ENCODE measurements at places on chromosomes 1 and 21. TPM values are rescaled to one million over a fixed set of nuclear protein-coding genes. Genes with fewer than 3 reads are reported as not detected.

DNA sequence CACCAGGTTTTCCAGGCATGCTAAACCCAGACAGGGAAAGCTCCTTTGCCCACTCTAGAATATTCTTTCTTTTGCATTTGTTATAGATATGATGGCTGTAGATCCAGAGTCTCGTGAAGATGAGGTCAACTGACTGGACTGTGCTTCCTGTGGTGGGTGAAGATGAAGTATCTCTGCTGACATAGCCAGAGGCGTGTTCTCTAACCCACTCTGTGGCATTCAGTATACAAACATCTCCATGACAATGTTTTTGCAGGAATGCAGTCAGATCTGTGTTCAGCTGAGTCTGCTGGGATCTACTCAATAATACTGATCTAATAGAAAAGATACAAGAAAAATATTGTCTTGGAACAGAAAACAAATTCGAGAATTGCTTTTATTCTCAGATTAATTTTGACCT is 11.3 kb downstream of the RWDD2B start:
- DNase-seq, result no peak

GRCh38 chr1:245099401-245099800 is 55.4 kb upstream of the KIF26B start:
- no peak for DNase-seq

- no peak for DNase-seq
These were observed 17.0 kb downstream of the ATP5PO start for GRCh38 chr21:33898586-33898985.

GRCh38 chr1:208172423-208173145 is 71.6 kb downstream of the PLXNA2 start:
- no peak for DNase-seq

DNA sequence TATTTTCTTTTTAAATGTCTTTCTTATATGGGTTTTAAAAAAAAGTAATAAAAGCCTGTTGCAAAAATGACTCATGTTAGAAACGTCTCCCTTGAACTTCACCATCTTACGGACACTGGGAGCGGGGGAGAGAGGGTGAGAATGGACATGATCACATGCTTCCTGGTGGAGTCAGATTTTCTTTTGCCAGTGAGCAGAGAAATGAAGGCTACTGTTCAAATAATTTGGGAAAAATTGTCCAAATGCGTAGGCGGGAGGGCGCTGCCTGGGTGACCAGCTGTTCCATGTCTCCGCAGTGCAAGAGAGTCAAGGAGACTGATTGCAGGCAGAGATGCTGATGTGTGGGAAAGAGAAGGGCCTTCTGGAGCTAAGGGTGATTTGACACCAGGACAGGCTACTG is 23.1 kb downstream of the EIF2D start:
- DNase-seq, result no peak

DNA sequence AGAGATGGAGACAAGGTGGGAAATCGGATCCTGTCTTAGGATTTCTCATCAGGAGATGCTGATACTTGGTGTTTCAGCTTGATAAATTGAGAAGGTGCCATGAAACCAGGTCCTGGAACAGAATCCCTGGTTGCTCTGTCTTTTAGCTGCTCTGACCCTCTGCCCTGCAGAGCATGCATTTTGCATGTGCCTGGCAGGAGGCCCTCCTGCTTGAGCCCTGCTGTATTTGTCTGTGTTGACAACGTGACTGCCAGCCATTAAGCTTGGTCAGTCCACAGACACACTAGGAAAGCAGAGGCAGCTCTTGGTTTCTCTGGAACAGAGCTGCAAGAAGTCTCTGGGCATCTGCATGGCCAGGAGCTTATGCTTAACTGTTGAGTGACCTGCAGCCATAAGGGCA is 2.5 kb downstream of the SLC25A44 start:
- no peak for DNase-seq

GRCh38 chr1:1129381-1129821 is 13.5 kb upstream of the C1orf159 start:
- no peak for DNase-seq

GRCh38 chr1:161359291-161359690 is 8.4 kb downstream of the CFAP126 start:
- no peak for DNase-seq

DNA sequence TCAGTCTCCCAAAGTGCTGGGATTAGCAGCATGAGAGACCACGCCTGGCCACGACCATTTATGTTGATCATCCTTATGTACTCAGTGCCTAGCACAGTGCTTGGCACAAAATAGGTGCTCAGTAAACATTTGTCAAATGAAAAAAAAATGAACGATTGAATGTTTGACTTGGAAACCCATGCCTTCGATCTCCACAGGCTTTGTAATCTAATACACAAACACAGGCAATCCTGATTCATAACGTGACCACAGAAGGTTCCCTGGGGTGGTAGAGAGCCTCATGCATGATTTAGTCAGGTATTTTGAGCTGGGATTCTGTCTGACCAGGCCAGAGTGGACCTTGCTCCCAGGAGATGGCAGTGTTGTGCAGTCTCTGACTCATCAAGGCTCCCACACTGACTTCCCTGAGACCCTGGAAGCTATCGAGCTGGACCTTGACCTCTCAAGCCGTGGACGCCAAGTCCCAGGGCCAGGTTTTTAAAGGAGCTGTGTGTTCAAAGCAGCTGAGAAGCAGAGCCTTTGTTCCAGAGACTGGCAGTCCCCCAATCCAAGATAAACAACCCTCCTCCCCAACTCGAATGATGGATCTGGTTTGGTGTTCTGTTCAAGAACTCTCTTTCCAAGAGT is 81.1 kb downstream of the PGM1 start:
- DNase-seq, result peak; percentile 88

- DNase-seq, result no peak
These were observed 252.5 kb upstream of the IRF2BP2 start for GRCh38 chr1:234862360-234862943.

GRCh38 chr1:207997486-207998268 is 86.8 kb upstream of the CD34 start:
- peak; percentile 93 for DNase-seq

DNA sequence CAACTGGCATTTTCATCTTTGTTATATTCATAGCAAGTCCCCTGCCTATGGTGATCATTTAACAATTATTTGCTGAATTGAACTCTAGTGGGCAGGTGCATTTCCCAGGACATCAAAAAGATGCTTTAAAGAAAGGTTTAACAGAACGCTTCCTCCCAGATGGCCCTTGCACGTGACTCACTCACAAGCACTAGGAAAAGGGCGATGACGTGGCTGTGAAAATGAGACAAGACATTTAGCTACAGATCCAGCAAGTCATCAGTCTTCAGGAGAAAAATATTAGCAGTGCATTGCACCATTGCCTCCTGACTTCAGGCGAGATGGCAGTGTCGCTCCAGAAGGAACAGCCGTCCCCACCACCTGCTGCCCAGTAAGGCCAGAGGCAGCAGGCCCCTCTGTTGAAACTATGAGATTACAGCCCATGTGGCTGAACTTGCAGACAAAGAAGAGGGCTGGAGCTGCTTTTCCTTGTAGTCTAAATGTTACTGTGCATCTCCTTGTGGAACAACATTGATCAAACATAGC is 37.2 kb downstream of the DSCAM start:
- DNase-seq, result no peak

- no peak for DNase-seq
These were observed 17.0 kb downstream of the TTC39A start for GRCh38 chr1:51313268-51313852.

GRCh38 chr21:26050857-26051256 is 119.7 kb downstream of the APP start:
- no peak for DNase-seq

- no peak for DNase-seq
These were observed 54.7 kb downstream of the RIPK4 start for GRCh38 chr21:41712201-41712600.

GRCh38 chr1:180594723-180595122 is 36.0 kb downstream of the OVAAL start:
- no peak for DNase-seq

- no peak for DNase-seq
These were observed 8.4 kb downstream of the YBX1 start for GRCh38 chr1:42690477-42691156.

- DNase-seq, result no peak
These were observed 235.2 kb downstream of the SDCCAG8 start for GRCh38 chr1:243490748-243491686.

GRCh38 chr1:218527737-218528136 is 182.6 kb downstream of the TGFB2 start:
- no peak for DNase-seq

DNA sequence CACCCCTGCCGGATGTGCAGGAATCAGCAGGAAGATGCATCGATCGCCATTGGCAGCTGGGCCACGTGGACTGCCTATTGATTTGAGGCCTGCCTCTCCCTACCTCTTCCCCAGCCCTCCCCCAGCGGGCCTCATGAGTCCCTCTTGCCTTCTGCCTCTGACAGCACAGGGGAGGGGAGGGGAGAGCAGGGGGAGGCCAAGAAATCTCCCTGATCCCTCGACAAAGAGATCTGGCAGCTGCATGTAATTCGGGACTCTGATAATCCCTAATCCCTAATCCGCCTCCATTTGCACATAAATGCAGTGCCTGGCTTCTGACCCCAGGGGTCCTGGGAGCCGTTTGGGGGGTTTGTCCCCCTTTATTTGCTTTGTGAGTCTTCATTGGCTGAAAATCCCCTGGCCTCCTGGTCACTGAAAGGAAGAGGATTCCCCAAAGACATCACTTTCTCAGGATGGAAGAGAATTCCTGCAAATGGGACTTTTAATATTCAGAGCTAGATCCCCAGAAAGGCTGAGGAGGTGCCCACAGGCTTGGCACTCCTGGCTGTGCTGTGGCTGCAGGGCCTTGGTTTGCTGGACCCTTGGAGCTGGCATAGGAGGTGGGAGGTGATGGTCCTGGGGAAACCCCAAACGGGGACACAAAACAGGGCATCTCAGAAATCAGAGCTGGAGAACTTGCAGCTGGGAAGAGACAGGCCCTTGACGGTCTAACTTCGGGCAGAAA is 239.4 kb upstream of the POU3F1 start:
- DNase-seq, result no peak

DNA sequence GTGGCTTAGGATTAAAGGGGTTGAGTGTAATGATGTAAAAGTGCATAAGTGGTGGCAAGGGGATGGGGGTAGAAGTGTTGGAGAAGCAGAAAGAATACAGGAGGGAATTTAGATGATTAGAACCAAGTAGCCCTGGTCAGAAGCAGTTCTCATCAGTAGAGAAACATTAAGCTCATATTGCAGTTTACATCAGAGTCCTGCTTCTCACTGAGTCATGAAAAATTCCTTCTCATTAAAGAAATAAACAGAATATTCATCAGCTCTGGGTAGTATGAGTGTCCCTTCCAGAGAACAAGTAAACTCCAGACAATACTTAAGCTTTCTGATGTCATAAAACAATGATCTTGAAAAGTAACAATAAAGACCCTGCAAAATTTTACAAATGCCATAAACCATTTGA is 36.5 kb downstream of the LRRIQ3 start:
- no peak for DNase-seq

The ADGRL4 gene
- 7.9 TPM for total RNA-seq

The KIAA1614 gene
- 3.7 TPM for total RNA-seq

The GCSAML gene
- 3.7 TPM for total RNA-seq

The TCHH gene
- total RNA-seq, result 2.2 TPM

The AVPR1B gene
- total RNA-seq, result not detected

Data from testis (tissue), 5 donors.